ENCODE measurements at places on chromosomes 16 and 17.

- DNase-seq, result no peak
These were observed 13.6 kb upstream of the C1QTNF8 start for GRCh38 chr16:1109648-1110047.

DNA sequence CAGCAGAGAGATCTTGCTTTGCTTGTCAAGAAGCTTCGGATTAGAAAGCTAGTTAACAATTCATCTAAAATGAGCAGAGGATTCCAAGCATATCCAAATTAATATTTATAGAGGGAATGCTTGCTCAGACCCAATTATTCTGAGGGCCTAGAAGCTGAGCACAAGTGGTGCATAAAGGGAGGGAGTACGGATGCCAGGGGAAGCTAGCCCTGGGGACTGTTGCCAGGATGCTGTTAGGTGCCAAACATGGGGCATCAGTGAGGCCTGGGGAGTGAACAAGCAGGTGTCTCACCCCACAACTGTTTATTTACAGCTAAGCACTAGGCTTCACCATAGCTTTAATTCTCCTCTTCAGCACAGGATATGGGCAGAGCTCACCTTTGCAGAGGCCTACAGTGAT lies 684.1 kb upstream of the C16orf82 start:
- no peak for DNase-seq

GRCh38 chr16:88510091-88510994 lies 57.3 kb downstream of the ZFPM1 start:
- no peak for DNase-seq

DNA sequence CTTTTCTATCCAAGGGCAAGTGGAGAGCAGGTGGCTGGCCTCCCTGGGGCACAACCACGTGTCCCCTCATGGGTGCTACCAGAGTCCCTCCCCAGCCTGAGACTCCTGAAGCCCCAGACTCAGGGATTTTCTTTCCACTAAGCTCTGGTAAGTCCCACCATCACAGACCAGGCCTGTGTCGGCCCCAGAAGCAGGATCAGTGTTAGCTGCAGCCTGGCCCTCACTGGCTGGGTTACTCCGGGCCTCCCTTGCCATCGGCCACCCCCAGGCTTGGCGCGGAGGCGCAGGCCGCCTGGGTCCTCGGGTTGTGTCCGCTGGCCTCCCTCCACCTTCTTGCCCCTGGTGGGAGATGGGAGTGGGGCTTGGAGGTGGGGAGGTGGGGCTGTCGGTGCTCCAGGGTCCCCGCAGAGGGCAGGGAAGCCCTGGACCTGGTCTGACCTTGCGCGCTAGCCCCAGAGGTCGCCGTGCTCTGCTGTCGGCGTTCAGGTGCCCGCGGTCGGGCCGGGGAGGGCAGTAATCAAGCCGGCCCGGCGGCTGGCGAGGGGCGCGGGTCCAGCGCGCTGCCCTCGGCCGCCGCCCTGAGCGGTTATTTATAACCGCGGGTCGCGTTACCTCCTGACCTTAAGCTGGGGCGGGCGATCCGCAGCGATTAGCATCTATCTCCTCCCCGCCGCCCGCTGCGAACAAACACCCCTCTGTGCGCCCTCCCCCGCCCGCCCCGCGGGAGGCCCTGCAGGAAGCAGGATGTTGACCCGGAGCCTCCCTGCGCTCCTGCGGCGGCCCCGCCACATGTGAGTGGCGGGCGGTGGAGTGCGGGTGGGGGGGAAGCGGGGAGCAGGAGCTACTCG lies 78.1 kb upstream of the TOB1 start:
- DNase-seq, result peak; percentile 88

DNA sequence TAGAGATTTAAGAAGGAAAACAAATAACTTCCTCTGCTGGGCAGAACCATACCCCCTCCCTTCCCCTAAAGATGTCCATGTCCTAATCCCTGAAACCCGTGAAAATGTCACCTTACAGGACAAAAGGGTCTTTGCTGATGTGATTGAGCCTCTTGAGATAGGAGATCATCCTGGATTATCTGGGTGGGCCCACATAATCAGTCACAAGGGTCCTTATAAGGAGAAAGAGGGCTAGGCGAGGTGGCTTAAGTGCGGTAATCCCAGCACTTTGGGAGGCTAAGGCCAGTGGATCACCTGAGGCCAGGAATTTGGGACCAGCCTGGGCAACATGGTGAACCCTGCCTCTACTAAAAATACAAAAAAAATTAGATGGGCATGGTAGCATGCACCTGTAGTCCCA lies 12.0 kb upstream of the SLC39A11 start:
- DNase-seq, result no peak

DNA sequence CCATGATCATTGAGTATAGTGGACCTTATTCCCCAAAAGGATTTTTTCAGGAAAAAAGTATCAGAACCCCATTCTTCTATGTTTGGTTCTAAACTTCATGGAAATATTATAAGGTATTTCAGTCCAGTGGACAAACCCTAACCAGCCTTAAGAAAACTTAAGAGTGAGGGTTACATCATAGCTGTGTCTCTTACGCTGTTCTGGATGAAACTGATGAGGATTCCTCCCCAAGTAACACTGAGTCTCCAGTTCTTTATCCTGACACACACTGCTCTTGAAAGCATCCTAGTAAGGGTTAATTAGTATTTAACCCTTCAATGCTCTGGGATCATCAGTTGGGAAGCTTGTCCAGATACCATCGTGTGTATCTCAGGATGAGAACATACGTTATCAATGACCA lies 5.0 kb downstream of the LYRM1 start:
- DNase-seq, result no peak

GRCh38 chr16:30947859-30948666 lies 805 bp upstream of the ORAI3 start:
- DNase-seq, result peak; percentile 30

- DNase-seq, result no peak
These were observed 387.3 kb downstream of the MAF start for GRCh38 chr16:79213214-79213613.

DNA sequence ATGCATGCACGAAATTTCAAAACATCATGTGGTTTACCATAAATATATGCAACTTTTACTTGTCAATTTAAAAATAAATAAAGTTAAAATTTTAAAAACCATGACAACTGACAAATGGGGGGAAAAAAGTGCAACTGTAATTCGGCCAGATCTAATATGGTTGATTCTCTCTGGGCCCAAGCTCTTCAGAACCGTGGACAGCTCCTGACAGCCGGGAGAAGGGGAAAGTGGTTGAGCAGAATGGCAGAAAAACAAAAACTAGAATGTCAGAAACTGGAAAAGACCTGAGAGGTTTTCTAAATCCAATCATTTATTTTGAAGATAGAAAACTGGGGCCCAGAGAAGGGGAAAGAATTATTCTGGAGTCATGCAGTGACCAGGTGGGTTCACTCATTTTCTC lies 126.6 kb downstream of the TMEM132E start:
- DNase-seq, result peak; percentile 53

GRCh38 chr16:72989579-72990551 lies 58.1 kb downstream of the ZFHX3 start:
- DNase-seq, result no peak

- DNase-seq, result peak; percentile 6
These were observed 50.7 kb downstream of the TANGO6 start for GRCh38 chr16:68893710-68894705.

GRCh38 chr17:75698659-75699058 lies 22.6 kb upstream of the ITGB4 start:
- DNase-seq, result no peak

DNA sequence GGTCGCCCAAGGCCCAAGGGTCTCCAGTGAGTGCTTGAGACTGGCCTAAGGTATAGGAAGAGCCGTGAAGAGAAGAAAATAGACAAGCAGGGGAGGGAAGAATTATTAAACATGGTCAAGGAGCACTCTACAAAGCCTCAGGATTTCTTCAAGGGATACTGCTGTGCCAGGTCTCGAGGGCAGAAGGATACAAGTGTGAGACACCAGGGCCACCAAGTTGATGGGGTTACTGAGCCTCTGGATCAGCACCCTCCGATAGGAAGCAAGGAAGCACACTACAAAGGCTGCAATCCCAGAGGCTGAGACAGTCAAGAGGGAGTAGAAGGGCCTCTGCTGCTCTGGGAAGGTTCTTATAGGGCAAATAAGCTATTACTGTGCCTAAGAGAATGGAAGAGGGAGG lies 6.5 kb downstream of the SUPT4H1 start:
- no peak for DNase-seq

DNA sequence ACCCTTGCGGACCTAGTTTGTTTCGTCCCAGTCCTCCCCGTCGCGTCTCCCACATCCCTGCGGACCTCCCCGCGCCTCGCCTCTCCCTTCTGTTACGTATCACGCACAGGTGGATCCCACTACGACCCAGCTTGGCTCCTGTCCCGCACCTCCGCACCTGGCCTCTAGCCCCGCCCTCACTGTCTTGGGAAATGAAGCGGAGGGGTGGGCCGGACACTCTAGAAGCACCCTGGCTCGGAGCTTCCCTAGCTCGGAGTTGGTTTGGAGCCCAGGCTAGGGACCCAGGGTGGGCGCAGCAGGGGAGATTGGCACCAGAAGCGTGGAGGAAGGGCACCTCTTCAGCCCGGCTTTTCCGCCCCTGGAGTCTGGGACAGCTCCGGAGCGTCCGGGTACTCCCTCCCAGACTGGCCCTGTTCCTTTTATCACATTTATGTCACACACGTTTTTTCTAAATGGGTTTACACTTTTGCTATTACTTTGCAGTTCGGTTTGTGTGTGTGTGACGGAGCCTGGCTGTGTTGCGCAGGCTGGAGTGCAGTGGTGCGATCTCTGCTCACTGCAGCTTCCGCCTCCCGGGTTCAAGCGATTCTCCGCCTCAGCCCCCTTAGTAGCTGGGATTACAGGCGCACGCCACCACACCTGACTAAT lies 1.4 kb upstream of the CEMP1 start:
- peak; percentile 84 for DNase-seq

- DNase-seq, result no peak
These were observed 1.3 kb downstream of the SHMT1 start for GRCh38 chr17:18361837-18362697.

- DNase-seq, result no peak
These were observed 17.2 kb downstream of the COPRS start for GRCh38 chr17:31841850-31842194.

GRCh38 chr17:41318231-41318630 lies 2.7 kb upstream of the KRTAP17-1 start:
- no peak for DNase-seq

DNA sequence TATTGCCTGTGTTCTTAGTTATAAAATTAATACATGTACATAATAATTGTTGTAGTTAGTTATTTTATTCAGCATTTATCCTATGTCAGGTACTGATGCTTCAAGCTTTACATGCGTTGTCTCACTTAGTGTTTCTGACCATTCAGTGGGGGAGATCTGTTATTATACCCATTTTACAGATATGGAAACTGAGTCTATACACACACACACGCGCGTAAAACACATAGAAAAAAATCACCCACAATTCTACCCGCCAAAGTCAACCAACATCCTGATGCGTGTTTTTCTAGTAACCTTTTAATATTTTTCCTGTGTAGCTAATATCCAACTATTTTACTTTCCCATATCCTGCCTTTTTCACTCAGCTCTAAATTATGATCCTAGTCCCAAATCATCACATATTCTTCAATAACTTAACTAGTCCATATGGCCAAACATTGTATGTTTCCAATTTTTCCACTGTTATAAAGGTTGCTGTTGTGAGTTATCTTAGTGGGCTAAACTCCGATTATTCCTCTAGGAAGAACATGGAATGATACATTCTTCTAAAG lies 48.4 kb downstream of the BMERB1 start:
- no peak for DNase-seq

- DNase-seq, result no peak
These were observed 53.4 kb upstream of the NKD1 start for GRCh38 chr16:50494501-50495491.

GRCh38 chr16:76835779-76836300 lies 355.1 kb upstream of the MON1B start:
- no peak for DNase-seq

DNA sequence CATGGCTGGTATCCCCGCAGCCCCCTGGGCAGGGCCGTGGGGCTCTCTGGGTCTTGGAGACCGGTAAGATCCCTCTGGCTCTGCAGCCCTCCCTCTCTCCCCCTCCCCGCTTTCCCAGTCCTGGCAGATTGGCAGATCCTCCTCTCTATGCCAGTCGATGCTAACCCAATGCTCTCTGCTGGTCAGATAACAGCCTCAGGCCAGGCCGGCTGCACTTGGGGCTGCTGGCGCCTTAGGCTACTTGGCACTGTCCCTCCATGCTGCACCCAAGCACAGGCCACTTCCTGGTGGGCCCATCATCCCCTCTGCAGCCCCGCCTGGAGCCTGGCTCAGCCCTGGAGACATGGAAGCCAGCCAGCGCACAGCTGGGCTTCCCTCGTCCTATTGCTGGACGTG lies 81.7 kb downstream of the RTN4RL1 start:
- no peak for DNase-seq

DNA sequence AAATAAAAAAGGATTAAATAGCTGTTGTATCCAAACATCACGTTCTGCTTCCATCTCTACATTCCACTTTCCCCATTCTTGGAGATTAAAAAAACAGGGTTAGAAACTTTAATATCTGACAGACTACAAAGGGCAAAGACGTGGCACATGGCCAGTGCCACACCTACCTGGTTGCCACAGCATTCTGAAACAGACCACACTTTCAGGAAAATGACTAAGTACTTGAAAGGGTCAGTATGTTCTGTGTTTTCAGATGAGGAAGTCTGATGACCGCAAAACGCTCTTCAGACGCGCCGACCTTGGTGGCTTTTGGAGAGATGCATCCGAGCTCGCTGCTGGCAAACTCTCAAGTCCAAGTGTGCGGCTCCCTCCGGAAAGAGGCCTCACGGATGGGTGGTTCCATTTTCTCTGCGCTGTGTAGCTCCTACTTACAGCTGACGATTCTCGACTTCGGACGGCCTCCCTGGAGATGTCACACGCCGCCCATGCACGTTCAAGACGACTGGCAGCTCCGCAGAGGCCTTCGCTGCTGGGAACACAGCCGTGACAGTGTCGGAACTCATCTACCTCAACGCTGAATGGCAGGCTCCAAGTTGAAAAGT lies 15.5 kb downstream of the MAP1LC3B start:
- DNase-seq, result no peak

DNA sequence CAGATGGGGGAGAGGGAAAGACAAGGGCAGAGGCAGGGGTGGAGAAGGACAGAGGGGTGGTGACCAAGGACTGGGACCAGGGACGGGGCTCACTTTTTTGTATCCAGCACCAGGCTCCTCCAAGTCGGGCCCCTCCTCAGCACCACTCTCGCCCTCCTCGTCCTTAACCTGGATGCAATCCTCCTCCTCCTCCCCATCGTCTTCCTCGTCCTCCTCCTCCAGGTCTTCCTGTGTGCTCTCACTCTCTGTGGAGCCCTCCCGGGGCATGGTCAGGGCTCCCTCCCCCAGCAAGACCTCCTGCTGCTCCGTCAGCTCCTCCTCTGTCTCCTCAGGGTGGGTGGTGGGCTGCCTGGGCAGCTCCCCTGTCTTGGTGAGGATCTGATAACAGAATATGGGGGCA lies 16.8 kb downstream of the G6PC3 start:
- DNase-seq, result no peak

GRCh38 chr17:33179151-33179550 lies 113.9 kb downstream of the ASIC2 start:
- DNase-seq, result no peak

- no peak for DNase-seq
These were observed 4.5 kb downstream of the DERL2 start for GRCh38 chr17:5481451-5481850.

All from activated CD4-positive, alpha-beta T cell treated with anti-CD3 and anti-CD28 coated beads for 36 hours (primary cell).